Transverse colon (tissue), 4 donors: ENCODE measurements at places on chromosomes 5 and 9. TPM values are rescaled to one million over a fixed set of nuclear protein-coding genes. Genes with fewer than 3 reads are reported as not detected.

Gene LPAR1
- 34.4 TPM for total RNA-seq

DNA sequence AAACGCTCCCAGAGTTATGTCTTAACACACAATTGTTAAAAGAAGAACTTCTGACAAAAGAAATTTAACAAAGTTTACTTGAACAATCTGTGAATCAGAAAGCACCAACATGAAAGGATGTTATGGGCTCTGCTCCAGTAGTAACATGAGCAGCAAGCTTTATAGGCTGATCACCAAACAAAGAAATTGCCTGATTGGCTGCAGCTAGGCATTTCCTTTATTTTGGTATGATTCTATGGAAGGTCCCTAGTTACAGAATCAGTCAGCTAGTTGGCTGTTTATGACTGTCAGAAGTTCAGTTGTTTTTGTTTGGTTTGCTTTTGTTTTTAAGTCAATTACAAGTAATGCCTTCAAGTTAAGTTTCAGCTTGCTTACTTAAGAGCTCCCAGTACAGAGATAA lies 102.4 kb upstream of the SMC2 start:
- no peak overlapping the region for H3K4me3 ChIP-seq
- no peaks in the 10 kb centered on the region for H3K27me3 ChIP-seq
- no peaks in the 10 kb centered on the region for H3K36me3 ChIP-seq
- H3K4me1 ChIP-seq, result no peaks in the 10 kb centered on the region
- no peak for DNase-seq
- no peak overlapping the region for H3K27ac ChIP-seq

Gene RNF180
- total RNA-seq, result 3.5 TPM

DNA sequence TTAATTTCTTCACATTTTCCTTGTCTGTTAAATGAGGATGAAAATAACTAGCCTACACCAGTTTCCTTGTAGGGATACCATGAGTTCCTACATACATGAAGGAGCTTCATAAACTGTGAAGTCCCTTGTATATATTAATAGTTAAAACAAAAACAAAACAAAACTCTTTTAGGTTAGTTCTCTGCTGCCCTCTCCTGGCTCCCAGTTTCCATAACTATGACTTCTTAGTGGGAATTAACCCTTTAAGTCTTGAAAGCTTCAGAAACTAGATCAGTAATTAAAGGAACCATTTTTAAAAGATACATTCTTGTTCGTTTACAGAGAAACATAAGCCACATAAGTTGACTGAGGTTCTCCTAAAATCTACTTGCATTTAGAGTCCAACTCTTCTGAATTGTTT lies 500.0 kb upstream of the C9orf72 start:
- no peak overlapping the region for H3K4me3 ChIP-seq
- no peaks in the 10 kb centered on the region for H3K36me3 ChIP-seq
- DNase-seq, result no peak
- no peaks in the 10 kb centered on the region for H3K4me1 ChIP-seq
- H3K27me3 ChIP-seq, result no peaks in the 10 kb centered on the region
- H3K27ac ChIP-seq, result no peak overlapping the region

DNA sequence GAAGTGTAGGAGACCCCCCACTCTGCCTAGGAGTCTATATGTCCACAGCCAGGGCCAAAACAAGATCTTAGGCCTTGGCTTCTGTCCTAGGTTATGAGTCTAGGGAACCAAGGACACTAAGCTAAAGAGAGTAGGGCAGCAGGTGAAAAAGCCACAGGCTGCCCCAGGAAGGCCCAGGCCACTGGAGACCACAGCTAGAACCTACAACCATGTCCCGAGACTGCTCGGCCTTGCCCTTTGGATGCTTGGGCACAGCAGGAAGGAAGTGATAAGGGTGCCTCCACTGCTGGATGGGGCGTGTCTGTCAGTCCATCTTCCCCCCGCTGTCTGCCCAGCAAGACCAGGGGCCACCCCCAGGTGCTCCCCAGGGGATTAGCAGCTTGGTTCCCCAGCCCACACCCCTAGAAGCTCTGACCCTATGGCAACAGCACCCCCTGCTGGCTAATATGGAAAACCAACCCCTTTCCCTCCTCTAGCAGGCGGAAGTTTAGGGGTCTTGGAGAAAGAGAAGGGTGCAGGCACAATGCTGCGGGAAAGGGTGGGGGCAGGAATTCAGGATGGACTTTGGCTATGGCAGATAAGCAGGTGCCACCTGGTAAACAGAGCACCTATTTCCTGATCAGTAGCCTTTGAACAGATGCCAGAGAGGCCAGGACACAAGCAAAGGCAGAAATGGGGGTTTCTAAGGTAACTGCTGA lies 10.5 kb upstream of the IRF1 start:
- DNase-seq, result peak; percentile 82
- H3K27me3 ChIP-seq, result no peaks in the 10 kb centered on the region
- peak overlapping the region; percentile 99 for H3K27ac ChIP-seq
- H3K4me1 ChIP-seq, result peaks cover 39% of the 10 kb centered on the region

Gene DBN1
- total RNA-seq, result 201 TPM

- no peaks in the 10 kb centered on the region for H3K36me3 ChIP-seq
- peak overlapping the region; percentile 82 for H3K4me3 ChIP-seq
- DNase-seq, result peak; percentile 11
- H3K27ac ChIP-seq, result peak overlapping the region; percentile 81
- H3K4me1 ChIP-seq, result peaks cover 39% of the 10 kb centered on the region
Measured at GRCh38 chr5:53478411-53479044, 1.9 kb upstream of the FST start.

DNA sequence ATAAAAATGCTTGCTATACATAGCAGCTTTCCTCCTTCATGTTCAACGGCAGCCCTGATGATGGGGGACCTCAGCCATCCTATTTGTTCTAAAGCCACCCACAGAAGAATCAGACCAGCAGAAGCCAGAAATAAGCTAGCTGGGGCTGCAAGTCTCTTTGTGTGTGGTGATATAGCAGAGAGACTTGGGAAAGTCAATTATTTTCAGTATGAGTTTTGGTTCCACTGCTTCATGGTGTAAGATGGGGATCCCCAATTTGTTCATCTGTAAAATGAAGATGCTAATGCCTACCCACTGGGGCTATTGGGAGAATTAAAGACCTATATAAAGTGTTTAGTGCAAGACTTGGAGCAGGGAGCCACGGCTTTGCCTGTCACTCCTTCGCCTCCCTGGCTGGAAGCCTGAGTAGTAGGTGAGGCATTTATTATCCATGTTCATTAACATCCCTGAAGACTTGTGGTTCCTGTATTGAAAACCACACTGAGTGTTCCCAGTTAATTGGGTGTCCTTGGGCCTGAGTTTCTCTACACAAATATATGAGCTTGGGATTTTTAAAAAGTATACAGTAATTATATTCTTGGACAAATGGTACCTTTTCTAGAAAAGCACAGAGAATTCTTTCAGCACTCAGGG lies 210.1 kb upstream of the SLC24A2 start:
- H3K4me3 ChIP-seq, result no peak overlapping the region
- H3K36me3 ChIP-seq, result no peaks in the 10 kb centered on the region
- H3K27me3 ChIP-seq, result no peaks in the 10 kb centered on the region

DNA sequence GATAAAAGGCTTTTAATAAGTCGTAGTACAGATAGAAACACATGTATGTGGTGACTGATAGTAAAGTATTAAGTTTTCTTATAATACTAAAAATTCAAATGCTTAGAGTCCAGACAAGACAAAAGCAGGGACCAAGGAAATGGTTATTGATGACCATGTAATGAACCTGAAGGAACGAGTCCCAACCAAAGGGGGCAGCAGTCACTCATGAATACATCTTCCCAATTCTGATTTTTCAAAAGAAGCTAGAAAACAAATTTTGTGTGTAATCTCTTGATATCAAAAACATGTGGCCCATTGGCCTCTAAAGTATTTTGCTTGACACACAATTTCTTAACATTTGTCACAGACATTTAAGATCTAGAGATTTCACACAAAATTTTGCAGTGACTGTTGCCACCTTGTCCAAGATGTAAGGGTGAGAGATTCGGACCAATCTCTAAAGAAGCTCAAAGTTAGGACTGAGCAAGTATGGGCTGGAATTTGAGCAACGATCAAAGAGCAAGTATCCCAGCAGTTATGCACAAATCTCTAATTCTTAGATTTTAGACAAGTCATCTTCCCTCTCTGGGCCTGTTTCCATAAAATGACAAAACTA lies 66.8 kb downstream of the ARL15 start:
- peak; percentile 28 for DNase-seq
- H3K4me3 ChIP-seq, result no peak overlapping the region
- H3K36me3 ChIP-seq, result no peaks in the 10 kb centered on the region
- no peak overlapping the region for H3K27ac ChIP-seq
- H3K27me3 ChIP-seq, result no peaks in the 10 kb centered on the region

Gene OBP2B
- total RNA-seq, result not detected

- H3K4me1 ChIP-seq, result no peaks in the 10 kb centered on the region
- no peak overlapping the region for H3K4me3 ChIP-seq
- DNase-seq, result no peak
- no peaks in the 10 kb centered on the region for H3K27me3 ChIP-seq
- H3K36me3 ChIP-seq, result no peaks in the 10 kb centered on the region
Measured at GRCh38 chr5:112329419-112330090, 89.5 kb downstream of the EPB41L4A start.

Gene NUTM2F
- not detected for total RNA-seq

DNA sequence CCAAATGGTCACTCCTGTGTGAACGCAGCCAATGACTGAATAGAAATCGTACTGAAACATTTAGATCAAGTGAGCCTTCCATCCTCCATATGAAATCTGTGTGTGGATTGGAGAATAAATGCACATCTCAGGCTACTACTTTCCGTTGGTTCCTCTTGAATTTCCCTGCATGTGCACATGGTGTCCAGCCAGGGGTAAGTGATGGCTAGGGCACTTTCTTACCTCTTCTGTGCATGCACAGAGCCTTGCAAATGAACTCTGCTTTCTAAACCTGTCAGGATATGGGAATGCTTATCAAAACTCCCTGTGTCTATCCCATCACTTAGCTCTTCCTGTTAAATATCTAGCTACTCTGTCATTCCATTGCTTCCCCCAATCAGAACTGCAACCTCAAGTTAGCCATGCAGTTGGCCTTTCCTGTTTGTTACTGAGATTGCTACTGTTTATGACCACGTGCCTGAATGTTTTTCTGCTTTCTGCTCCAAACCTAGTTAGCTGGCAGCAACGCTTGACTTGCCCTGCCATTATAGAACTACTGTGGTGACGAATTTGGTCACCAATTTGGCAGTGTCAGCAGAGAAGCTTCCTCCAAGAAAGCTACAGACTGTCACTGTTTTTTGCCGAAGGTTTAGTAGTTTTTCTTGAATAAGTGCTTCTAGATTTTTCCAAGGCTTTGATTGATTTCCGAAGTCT lies 661.6 kb downstream of the LRRC70 start:
- no peaks in the 10 kb centered on the region for H3K27me3 ChIP-seq
- no peak for DNase-seq
- H3K27ac ChIP-seq, result no peak overlapping the region

DNA sequence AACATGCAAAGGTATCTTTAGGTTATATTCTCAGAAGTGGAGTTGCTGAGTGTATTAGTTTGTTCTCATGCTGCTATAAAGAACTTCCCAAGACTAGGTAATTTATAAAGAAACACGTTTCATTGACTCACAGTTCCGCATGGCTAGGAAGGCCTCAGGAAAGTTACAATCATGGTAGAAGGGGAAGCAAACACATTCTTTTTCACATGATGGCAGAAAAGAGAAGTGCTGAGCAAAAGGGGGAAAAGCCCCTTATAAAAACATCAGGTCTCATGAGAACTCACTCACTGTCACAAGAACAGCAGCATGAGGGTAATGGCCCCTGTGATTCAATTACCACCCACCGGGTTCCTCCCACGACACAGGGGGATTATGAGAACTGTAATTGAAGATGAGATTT lies 163.6 kb upstream of the PRLR start:
- no peaks in the 10 kb centered on the region for H3K4me1 ChIP-seq
- no peak overlapping the region for H3K4me3 ChIP-seq
- DNase-seq, result no peak
- no peaks in the 10 kb centered on the region for H3K27me3 ChIP-seq

Gene TMOD1
- 6.8 TPM for total RNA-seq

GRCh38 chr5:111514087-111514486 lies 1.8 kb upstream of the STARD4 start:
- H3K27me3 ChIP-seq, result no peaks in the 10 kb centered on the region
- no peak for DNase-seq
- no peak overlapping the region for H3K4me3 ChIP-seq
- no peak overlapping the region for H3K27ac ChIP-seq
- H3K36me3 ChIP-seq, result no peaks in the 10 kb centered on the region

GRCh38 chr5:118611332-118611945 lies 376.9 kb downstream of the DTWD2 start:
- no peak overlapping the region for H3K4me3 ChIP-seq
- peak; percentile 9 for DNase-seq
- H3K36me3 ChIP-seq, result no peaks in the 10 kb centered on the region
- no peaks in the 10 kb centered on the region for H3K27me3 ChIP-seq
- H3K27ac ChIP-seq, result no peak overlapping the region
- H3K4me1 ChIP-seq, result no peaks in the 10 kb centered on the region

Gene DMRT3
- total RNA-seq, result not detected
